HFFc6 (cell line): ENCODE measurements at places on chromosomes 4 and X.
A peak's percentile ranks its signal among the peaks of the same experiment; 100 is the strongest.

GRCh38 chr4:75714011-75714410, 10.4 kb upstream of the USO1 start:
- DNase-seq, result no peak

DNA sequence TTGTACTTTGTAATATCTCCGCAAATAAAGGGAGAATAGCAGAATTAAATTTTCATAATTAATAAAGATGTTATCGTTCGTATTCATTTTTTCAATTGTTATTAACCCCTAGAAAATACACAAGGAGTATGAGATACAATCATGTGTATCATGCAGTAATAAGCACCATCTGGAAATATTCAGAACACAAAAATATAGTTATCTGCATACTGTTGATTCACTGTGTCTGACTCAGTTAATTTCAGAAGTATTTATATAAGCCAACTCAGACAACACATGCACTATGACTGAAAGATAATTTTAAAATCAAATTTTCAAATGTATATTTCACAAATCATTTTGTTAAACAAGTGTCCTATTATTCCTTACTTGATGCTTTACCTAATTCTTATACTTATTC, 1954.8 kb downstream of the ARAP2 start:
- DNase-seq, result no peak

DNA sequence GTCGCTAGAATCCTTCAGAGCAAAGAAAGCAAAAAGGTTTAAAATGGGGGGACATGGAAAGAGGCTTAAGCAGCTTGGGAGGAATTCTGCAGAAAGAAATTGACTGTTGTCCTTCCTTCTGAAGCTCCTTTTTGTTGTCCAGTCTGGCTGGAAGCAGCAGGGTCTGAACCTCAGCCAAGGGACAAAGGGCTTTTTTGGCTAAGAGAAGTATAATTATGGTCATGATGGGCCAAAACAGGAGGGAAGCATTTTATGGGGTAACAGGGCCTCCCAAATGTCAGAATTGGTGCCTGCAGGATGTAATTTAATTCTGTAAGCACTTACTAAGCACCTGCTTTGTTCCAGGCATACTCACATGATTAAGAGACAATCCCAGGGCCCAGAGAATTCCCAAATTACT, 74.2 kb upstream of the CPEB2 start:
- DNase-seq, result no peak

DNA sequence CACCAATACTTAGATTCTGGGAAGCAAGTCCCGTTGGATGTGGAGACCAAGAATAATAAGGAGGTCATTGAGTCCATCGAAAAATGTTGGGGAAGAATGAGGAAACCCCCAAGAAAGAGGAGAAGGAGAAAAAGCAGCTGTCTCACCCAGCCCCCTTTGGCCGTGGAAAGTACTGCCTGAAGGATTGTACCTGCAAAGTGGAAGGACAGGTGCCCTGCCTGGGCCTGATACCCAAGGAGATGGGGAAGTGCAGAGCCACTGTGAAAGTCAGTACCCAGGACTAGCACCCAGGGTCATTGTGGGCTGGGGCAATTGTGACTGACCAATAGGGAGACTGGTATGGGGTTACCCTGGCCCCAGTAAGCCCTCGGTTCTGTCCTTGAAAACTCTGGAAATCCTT, 13.8 kb upstream of the CFAP299 start:
- DNase-seq, result no peak

DNA sequence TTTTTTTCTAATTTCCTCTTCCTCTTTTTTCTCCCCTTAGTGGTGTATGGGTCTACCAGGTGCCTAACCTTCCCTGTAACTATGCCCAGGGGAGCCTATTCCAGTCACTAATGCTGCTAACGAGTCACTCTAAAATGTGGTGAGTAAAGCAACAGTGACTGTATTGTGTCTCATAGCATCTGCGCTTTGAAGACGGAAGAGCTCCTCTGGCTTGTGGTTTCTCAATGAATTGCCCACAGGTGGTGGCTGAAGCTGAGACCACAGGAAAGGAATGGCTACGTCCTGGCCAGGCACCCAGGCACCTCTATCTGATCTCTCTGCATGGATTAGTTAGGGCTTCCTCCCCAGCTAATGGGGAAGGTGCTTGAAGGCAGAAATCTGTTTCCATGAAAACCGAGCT, 763.5 kb upstream of the FRG1 start:
- DNase-seq, result no peak

- no peak for DNase-seq
Measured at GRCh38 chrX:136765821-136766356, 14.8 kb downstream of the ARHGEF6 start.

GRCh38 chrX:80550722-80551121, 130.5 kb downstream of the TENT5D start:
- DNase-seq, result no peak

DNA sequence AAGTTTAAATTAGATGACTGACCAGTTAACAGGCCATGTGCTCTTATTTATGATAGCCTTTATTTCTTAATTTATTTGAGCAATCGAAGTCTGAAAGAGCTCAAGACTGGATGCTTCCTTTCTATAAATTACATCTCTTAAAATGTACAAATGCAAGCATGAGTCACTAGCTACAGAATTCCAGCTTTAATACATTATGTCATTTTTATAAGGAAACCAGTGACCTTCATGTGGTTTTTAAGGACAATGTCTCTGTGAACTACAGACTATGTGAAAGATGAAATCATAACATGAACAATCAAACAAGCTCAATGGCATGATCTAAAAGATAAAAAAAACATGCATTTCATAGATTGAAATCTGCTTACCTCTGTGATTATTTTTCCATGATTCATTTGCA, 15.4 kb downstream of the HTR2C start:
- no peak for DNase-seq

- DNase-seq, result no peak
Measured at GRCh38 chr4:38774181-38774955, 8.4 kb downstream of the TLR10 start.

GRCh38 chrX:123215397-123216089, 31.5 kb downstream of the GRIA3 start:
- no peak for DNase-seq

- DNase-seq, result no peak
Measured at GRCh38 chrX:110938977-110939732, 143.5 kb upstream of the CHRDL1 start.

- no peak for DNase-seq
Measured at GRCh38 chr4:151485541-151486131, 76.7 kb downstream of the FHIP1A start.

DNA sequence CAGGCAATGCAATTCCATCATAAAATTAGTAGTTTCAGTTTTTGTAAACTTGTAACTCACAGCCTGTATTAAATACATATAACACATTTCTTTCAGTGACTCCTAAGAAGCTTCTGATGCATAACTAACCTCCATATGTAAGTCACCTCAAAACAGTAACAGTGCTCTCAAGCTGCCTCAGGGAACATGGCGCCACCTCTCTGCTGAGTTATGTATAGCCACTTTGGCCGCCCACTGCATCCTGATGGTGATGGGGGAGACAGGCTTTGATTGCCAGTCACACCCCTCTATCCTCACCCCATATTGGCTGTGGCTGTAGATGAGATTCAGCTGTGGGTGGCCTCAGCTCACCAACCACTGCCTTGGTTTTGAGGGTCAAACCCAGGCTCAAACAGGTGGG, 54.3 kb downstream of the LRBA start:
- peak; percentile 24 for DNase-seq

DNA sequence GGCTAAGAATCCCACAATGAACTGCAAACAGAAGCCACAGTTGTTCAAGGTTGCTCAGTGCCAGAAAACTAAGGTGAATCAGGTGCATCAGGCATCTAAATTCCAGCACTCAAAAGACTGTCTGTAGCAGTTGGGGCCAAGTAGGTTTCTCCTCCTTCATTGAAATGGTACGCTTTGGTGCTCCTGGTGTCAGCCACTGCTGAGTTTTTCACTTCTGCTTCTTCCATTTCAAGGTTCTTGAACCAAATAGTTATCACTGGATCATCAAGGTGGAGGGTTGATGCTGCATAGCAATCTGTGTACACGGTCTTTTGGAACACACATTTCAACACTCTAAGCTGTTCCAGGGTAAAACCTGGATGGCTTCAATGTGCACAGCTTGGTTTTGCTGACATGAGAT, 74.4 kb downstream of the TMA16 start:
- no peak for DNase-seq

- DNase-seq, result no peak
Measured at GRCh38 chrX:11097933-11098332, 13.2 kb upstream of the HCCS start.

DNA sequence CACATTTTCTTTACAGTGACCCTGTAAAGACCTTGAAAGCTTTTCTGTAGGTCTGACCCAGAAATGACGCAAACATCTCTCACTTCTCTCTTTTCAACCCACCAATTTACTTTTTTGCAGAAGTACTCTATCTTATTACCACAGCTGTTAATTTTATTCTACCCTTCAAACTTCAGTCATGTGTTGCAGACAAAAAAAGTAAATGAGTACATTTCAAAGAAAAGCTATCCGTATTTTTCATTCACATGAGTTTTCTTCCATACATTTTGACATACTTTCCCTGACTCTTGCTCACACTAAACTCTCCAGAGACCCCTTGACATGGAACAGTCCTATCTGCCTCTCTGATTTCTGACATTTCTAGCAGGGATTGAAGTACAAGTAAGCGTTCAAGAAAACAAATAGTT, 51.7 kb downstream of the SLC7A11 start:
- no peak for DNase-seq

GRCh38 chrX:132648895-132649294, 160.1 kb upstream of the MBNL3 start:
- DNase-seq, result no peak

DNA sequence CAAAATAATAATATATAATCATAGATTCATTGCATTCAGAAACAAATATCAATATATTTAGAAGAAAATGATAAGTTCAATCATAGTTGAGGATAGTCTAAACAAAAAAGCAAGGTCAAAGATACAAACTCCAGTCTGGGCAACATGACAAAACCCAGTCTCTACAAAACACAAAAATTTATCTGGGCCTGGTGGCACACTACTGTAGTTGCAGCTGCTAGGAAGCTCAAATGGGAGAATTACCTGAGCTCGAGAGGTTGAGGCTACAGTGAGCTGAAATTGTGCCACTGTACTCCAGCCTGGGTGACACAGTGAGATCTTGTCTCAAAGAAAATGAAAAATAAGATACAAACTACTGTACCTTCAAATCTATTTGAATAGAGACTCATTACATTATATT, 52.7 kb upstream of the ANXA10 start:
- no peak for DNase-seq

DNA sequence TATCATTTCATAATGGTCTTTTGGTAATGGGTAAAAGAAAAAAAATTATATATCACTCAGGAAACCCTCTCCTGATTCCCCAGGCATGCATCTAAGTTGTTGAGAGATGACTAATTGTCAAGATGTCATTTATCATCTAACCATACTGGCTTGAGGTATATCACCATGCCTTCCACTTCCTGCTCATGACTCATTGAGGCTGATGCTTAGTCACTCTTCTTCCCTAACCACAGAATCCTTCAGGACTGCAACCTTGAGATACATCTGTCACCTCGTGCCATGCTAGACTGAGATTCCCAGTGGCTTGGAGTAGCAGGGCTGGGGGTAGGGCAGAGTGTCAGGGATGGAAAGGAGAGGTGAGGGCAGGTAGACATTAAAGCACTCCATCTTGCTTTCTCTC, 782.5 kb upstream of the INTU start:
- peak; percentile 95 for DNase-seq

- DNase-seq, result peak; percentile 67
Measured at GRCh38 chr4:107939307-107939706, 8.0 kb downstream of the CYP2U1 start.

GRCh38 chrX:69101683-69102251, 63.5 kb downstream of the PJA1 start:
- DNase-seq, result no peak

- DNase-seq, result no peak
Measured at GRCh38 chr4:184821242-184821641, 4.5 kb downstream of the ACSL1 start.

GRCh38 chr4:142373610-142374009, 472.5 kb downstream of the INPP4B start:
- DNase-seq, result no peak

DNA sequence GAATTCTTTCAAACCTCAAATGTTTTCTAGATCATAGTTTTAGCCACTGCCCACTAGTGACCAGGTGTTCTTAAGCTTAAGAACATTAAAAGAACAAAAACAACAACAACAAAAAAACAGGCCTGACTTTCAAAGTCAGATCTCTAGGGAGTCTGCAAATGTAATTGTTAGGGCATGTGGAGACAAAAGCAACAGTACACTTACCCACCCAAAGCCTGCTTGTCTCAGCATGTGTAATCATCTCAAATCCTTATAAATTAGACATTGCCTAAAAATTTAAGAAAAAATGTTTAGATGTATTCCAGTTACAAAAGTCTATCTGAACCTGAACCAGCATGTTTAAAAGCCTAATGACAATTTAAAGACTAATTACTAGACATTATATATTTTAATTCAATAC, 79.9 kb downstream of the SLC7A11 start:
- DNase-seq, result no peak

DNA sequence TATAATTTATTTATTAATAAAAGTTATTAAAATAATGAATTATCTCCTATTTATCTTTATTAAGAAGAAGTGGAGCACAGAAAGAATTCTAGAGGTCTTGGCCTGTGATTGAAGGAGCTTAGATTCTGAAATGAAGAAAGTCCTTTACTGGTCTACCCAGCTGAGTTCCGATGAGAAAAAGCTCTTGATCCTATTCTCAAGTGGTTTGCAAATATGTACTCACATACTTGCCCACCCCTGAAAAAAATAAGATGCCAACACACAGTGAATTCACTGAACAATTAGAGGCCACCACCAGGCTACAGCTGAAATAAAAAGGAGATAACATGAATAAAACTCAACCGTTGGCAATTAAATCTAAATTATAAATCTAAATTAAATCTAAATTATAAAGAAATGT, 253.4 kb downstream of the MAPK10 start:
- no peak for DNase-seq

DNA sequence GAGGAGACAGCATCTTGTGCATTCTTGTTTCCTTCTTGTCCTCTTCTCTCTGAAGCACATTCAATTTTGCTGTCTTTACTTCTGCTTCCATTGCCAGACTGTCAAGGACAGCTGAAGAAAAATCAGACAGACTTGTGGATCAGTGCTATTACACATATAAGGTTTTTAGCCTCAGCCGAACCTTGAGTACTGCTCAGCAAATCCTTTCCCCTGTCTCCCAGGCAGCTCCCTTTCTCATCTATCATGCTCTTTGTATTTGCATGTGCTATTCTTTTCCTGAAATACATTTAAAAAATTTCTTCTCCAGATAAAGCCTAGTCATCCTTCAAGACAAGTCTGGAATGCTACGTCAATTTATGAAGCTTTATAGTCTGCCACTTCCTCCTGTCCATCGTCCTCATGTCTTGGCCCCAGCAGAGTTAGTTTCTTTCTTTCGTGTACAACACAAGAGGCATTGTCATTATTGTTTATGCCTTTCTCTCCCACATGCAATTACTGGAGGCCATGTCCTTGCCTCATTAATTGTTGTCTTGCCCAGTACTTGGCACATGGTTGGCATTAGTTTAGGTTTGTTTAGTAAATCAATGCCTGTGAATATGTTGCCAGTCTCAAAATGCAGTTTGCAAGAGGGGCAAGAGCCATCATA, 45.1 kb downstream of the ADGRL3 start:
- no peak for DNase-seq
